A549 treated with dexamethasone at 1 μM for 4 hours (cell line): ENCODE measurements at places on chromosomes 4 and X. TPM values are rescaled to one million over a fixed set of nuclear protein-coding genes. Genes with fewer than 3 reads are reported as not detected.

CFI gene
- total RNA-seq, result 0.29 to 1.0 TPM (median 0.92 TPM) in 5 replicates

PABPC1L2A gene
- not detected in 5 replicates for total RNA-seq

PPEF2 gene
- total RNA-seq, result not detected in 5 replicates

GATA1 gene
- not detected in 5 replicates for total RNA-seq

MAGEE1 gene
- total RNA-seq, result 3.4 to 4.8 TPM (median 4.1 TPM) in 5 replicates

UXT gene
- 157 to 183 TPM (median 163 TPM) in 5 replicates for total RNA-seq

DCX gene
- total RNA-seq, result not detected in 5 replicates

CHST7 gene
- 27.7 to 45.1 TPM (median 35.4 TPM) in 5 replicates for total RNA-seq

KLKB1 gene
- total RNA-seq, result 0.05 TPM in 1 of 5 replicates, not detected in the others

RTL9 gene
- total RNA-seq, result 0.06 to 0.15 TPM (median 0.12 TPM) in 5 replicates

NOX1 gene
- total RNA-seq, result 0.03 to 0.08 TPM (median 0.08 TPM) in 5 replicates

CT83 gene
- not detected in 5 replicates for total RNA-seq

POF1B gene
- 2.0 to 3.0 TPM (median 2.4 TPM) in 5 replicates for total RNA-seq

ALAS2 gene
- not detected in 5 replicates for total RNA-seq

SORBS2 gene
- 0.43 to 1.2 TPM (median 0.89 TPM) in 5 replicates for total RNA-seq

RAB9B gene
- 0.02 to 0.05 TPM (median 0.04 TPM) in 4 of 5 replicates, not detected in the other for total RNA-seq

NAA11 gene
- total RNA-seq, result not detected in 5 replicates

CDKL5 gene
- total RNA-seq, result 3.8 to 8.4 TPM (median 7.7 TPM) in 5 replicates

KLHL4 gene
- total RNA-seq, result 5.2 to 7.7 TPM (median 7.0 TPM) in 5 replicates

TEX11 gene
- total RNA-seq, result not detected in 5 replicates

MGARP gene
- total RNA-seq, result 0.34 to 0.69 TPM (median 0.59 TPM) in 5 replicates

GDPD2 gene
- 0.03 to 0.11 TPM (median 0.07 TPM) in 5 replicates for total RNA-seq

CCKAR gene
- not detected in 5 replicates for total RNA-seq

SERTM2 gene
- not detected in 5 replicates for total RNA-seq

ARMCX1 gene
- 0.20 to 0.49 TPM (median 0.34 TPM) in 5 replicates for total RNA-seq

MAGEA2B gene
- total RNA-seq, result 0.08 to 0.42 TPM (median 0.24 TPM) in 4 of 5 replicates, not detected in the other

OR13H1 gene
- total RNA-seq, result not detected in 5 replicates

HSFX4 gene
- total RNA-seq, result 0.10 to 0.13 TPM (median 0.11 TPM) in 3 of 5 replicates, not detected in the others

FAM90A26 gene
- total RNA-seq, result not detected in 5 replicates

TMEM185A gene
- total RNA-seq, result 24.2 to 27.5 TPM (median 25.5 TPM) in 5 replicates

VCX gene
- 0.13 TPM in 1 of 5 replicates, not detected in the others for total RNA-seq

CT45A5 gene
- total RNA-seq, result 0.09 to 0.22 TPM in 2 of 5 replicates, not detected in the others

ZNF711 gene
- 0.76 to 1.1 TPM (median 0.86 TPM) in 5 replicates for total RNA-seq

PARM1 gene
- total RNA-seq, result 0.50 to 0.76 TPM (median 0.56 TPM) in 5 replicates
